Activated CD4-positive, CD25-positive, alpha-beta regulatory T cell (primary cell): ENCODE measurements at places on chromosomes 3 and 15.

DNA sequence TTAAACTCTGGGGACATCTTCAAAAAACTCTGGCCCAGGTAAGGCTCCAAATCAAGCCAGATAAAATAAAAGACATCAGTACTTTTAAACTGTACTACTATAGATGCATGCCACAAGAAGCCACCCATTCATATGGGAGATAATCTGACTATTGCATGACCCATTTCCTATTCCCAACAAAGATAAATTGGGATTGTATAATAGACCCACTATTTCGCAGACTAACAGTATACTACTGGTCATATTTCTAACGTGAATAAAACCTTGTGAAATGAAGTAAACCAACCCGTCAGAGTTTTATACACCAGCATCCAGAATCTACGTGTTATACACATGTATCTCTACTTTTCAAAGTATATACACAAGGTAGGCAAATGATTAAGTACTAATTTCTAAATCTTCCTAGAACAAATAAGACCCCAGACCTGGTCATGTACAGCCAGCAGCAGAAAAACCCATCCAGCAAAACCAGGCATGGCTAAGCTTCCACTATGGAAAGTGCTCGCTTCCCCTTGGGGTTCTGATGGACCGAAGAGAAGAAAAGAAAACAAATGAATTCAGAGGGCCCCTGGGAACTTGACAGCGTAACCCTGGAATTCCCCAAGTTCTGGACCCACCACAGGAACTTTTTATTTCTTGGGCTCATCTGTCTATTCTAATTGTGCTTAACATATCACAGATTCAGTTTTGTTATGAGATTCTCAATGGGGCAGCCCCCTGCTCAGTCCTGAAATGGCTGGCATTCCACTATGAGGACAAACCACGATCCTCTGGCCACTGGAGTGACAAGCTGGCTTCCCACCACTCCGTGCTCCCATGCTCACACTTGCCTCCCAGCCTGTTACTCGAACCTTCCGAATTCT lies 69.1 kb downstream of the MB21D2 start:
- no peak for DNase-seq

GRCh38 chr15:99324082-99324620 lies 72.9 kb downstream of the LRRC28 start:
- DNase-seq = no peak

- no peak for DNase-seq
Measured at GRCh38 chr3:140580746-140581145, 97.1 kb upstream of the TRIM42 start.

GRCh38 chr3:95387242-95388021 lies 1324.6 kb downstream of the NSUN3 start:
- DNase-seq = no peak

- no peak for DNase-seq
Measured at GRCh38 chr15:45611305-45611704, 23.5 kb upstream of the SQOR start.

DNA sequence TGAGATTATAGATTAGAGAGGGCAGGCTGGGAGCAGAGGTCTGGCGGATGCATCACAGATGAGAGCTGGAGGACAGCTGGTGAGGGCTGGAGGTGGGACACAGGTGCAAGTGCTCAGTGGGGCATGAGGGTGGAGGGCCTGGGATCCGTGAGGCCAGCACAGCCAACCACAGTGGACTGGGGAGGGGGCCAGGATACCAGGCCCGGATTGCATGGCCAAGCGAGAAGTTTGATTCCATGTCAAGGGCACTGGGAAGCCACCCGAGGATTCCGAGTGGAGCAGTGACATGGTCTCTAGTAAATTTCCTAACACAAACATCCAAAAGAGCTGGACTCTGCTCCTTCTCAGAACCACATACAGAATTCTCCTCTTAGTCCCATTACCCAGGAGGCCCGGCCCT lies 44.0 kb upstream of the SLC41A3 start:
- no peak for DNase-seq

GRCh38 chr15:29429584-29429983 lies 160.0 kb upstream of the NSMCE3 start:
- no peak for DNase-seq

DNA sequence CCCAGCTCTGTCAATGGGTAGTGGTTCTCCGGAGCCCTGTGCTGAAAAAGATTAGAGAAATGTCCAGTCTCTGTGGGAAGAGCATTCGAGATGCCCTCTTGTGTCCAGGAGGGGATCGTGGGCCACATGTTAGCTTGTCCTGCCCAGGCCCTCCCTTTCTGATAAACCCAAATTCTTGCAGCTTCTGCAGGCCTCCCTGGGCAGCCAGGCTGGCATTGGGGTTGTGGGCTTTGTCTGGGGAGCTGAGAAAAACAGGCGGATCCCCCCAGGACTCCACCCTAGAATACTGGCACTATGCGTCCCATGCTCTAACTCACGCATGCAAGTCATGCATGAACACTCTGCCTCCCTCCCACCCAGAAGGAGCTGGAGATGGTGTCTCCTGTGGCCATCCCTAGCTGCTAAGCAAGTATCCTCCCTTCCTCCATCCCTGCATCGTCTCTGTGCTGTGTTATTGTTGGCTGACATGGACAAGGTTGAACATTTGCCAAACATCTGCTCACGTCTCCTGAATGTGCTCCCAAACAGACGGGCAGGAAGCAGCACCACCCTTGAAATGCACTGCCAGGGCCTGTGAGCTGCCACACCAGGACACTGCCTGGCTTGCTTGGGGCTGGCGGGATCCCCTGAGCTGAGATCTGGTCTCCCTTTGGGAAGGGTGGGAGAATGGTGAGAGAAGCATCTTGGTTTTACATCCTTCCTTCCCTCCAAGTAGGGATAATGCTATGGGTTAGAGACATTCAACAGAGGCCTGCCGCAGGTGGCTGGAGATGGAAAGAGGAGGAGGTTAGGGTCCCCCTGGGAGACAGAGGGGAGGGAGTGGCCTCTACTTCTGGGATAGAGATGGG lies 26.5 kb downstream of the CFAP161 start:
- DNase-seq = no peak

- DNase-seq = no peak
Measured at GRCh38 chr3:108548886-108549285, 38.5 kb upstream of the MYH15 start.

DNA sequence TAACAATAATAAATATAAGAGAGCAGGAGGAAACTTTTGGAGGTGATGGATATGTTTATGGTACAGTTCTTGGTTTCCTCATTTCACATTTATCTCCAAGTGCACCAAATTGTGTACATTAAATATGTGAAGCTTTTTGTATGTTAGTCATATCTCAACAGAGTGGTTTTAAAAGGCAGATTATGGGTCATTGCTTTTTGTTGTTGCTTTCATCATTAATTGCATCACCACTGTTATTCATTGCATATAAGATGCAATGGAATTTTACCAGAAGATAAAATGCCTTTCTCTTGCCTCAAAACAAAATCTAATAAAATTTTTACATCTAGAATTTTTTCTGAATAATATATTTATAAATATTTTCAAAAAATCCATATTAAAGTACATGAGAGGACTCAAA lies 1198.9 kb upstream of the GBE1 start:
- DNase-seq = no peak

- no peak for DNase-seq
Measured at GRCh38 chr3:32822609-32823498, 5.1 kb downstream of the TRIM71 start.

GRCh38 chr3:50259432-50260026 lies 9.4 kb upstream of the SEMA3B start:
- DNase-seq = no peak

DNA sequence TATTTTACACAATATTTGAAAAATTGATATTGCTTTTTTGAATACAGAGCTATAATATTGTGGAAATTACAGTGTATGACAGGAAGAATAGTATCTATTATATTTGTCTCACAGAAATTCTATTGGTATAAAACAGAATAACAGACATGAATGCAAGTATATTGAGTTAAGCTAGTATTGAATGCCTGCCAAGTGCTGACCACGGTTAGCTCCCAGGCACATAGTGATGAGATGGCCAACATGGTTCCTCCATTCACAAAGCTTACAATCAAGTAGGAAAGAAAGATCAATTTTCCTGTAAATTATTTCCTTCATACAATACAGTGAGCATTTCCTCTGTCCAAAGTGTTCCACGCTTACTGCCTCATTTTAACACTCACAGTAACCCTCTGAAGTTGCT lies 67.6 kb downstream of the TP63 start:
- DNase-seq = no peak

GRCh38 chr3:145191543-145191942 lies 969.4 kb downstream of the PLOD2 start:
- DNase-seq = no peak

- no peak for DNase-seq
Measured at GRCh38 chr15:77081971-77082370, 11.1 kb upstream of the TSPAN3 start.
